ENCODE measurements at places on chromosomes 13 and 19.

GRCh38 chr19:39382991-39383828 is 7.7 kb downstream of the PAF1 start:
- no peak overlapping the region for H3K4me3 ChIP-seq
- no peak for DNase-seq
- H3K36me3 ChIP-seq = peaks cover 90% of the 10 kb centered on the region
- H3K27ac ChIP-seq = no peak overlapping the region
- H3K4me1 ChIP-seq = no peaks in the 10 kb centered on the region
- H3K27me3 ChIP-seq = no peaks in the 10 kb centered on the region

GRCh38 chr13:46313024-46313423 is 74.0 kb downstream of the RUBCNL start:
- no peaks in the 10 kb centered on the region for H3K27me3 ChIP-seq
- no peak overlapping the region for H3K27ac ChIP-seq
- DNase-seq = no peak
- H3K4me1 ChIP-seq = no peaks in the 10 kb centered on the region
- H3K4me3 ChIP-seq = no peak overlapping the region
- H3K36me3 ChIP-seq = no peaks in the 10 kb centered on the region

- no peaks in the 10 kb centered on the region for H3K27me3 ChIP-seq
- peaks cover 16% of the 10 kb centered on the region for H3K36me3 ChIP-seq
- no peak overlapping the region for H3K27ac ChIP-seq
- DNase-seq = no peak
- no peaks in the 10 kb centered on the region for H3K4me1 ChIP-seq
Measured at GRCh38 chr19:45307361-45307760, 15.3 kb downstream of the CKM start.

DNA sequence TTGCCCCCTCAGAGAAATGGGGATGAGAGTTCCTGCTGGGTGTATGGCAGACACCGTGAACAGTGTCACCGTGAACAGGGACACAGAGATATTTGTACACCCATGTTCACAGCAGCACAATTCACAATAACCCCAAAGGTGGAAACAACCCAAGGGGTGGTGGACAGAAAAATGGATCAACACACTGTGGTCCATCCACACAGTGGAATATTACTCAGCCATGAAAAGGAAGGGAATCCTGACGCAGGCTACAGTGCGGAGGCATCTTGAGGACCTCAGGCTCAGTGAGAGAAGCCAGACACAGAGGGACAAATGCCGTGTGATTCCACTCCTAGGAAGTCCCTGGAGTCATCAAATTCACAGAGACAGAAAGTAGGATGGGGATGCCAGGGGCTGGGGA is 7.6 kb upstream of the CELF5 start:
- H3K36me3 ChIP-seq = peaks cover 10% of the 10 kb centered on the region
- no peaks in the 10 kb centered on the region for H3K27me3 ChIP-seq
- no peaks in the 10 kb centered on the region for H3K4me1 ChIP-seq
- no peak for DNase-seq
- H3K4me3 ChIP-seq = no peak overlapping the region

DNA sequence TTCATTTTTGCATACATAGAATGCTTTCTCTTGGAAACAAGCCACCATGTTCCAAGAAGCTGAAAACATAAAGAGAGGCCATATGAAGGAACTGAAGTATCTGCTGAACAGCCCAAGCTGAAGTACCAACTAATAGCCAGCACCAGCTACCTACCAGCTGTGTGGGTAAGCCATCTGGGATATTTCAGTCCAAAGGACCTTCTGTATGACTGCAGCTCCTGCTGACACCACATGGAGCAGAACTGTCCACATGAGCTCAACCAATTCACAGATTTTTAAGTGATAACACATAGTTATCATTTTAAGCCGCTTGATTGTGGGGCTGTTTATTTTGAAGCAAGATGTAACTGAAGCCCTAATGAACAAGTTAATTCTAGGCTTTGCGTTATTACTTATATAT is 621.1 kb upstream of the KLHL1 start:
- H3K4me1 ChIP-seq = no peaks in the 10 kb centered on the region
- no peak overlapping the region for H3K27ac ChIP-seq
- no peaks in the 10 kb centered on the region for H3K27me3 ChIP-seq
- H3K4me3 ChIP-seq = no peak overlapping the region
- no peaks in the 10 kb centered on the region for H3K36me3 ChIP-seq

DNA sequence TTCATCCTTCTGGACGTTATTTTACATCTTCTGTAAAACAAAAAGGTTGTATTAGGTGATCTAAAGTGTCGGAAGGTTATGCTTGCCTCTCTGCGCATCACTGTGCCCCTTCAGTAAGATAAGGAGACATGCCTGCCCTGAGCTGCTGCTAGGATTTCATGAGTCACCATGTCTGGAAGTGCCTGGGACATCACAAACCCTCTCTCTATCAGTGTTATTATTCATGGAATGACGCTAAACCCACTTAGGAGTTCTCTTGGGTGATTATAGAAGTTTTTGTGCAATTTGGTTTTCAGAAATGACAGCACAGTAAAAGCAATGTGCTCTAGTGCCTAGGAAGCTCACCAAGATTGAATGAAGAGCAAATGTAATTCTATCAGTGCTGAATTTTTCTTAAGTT is 617.7 kb downstream of the DCT start:
- no peak overlapping the region for H3K27ac ChIP-seq
- no peaks in the 10 kb centered on the region for H3K4me1 ChIP-seq
- no peak overlapping the region for H3K4me3 ChIP-seq
- no peaks in the 10 kb centered on the region for H3K36me3 ChIP-seq

DNA sequence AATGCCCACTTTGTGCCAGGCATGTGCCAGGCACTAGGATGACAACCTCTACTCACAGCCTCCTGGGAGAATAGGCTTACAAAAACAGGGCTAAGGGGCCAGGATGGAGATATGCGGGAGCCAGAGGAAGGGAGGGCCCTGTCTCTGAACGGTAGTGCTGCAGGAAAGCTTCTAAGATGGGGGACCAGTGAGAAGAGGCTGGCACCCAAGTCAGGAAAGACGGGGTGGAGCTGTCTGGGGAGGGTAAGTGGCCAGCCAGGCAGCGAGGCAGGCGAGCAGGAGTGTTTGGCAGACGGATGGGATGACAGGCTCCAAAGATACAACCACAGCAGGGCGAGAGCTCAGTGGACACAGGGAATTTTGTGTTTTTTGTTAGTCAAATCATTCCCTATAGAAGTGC is 44.7 kb upstream of the GPI start:
- no peak overlapping the region for H3K4me3 ChIP-seq
- no peaks in the 10 kb centered on the region for H3K4me1 ChIP-seq
- peaks cover 39% of the 10 kb centered on the region for H3K36me3 ChIP-seq
- DNase-seq = no peak
- peak overlapping the region; percentile 3 for H3K27ac ChIP-seq
- no peaks in the 10 kb centered on the region for H3K27me3 ChIP-seq

DNA sequence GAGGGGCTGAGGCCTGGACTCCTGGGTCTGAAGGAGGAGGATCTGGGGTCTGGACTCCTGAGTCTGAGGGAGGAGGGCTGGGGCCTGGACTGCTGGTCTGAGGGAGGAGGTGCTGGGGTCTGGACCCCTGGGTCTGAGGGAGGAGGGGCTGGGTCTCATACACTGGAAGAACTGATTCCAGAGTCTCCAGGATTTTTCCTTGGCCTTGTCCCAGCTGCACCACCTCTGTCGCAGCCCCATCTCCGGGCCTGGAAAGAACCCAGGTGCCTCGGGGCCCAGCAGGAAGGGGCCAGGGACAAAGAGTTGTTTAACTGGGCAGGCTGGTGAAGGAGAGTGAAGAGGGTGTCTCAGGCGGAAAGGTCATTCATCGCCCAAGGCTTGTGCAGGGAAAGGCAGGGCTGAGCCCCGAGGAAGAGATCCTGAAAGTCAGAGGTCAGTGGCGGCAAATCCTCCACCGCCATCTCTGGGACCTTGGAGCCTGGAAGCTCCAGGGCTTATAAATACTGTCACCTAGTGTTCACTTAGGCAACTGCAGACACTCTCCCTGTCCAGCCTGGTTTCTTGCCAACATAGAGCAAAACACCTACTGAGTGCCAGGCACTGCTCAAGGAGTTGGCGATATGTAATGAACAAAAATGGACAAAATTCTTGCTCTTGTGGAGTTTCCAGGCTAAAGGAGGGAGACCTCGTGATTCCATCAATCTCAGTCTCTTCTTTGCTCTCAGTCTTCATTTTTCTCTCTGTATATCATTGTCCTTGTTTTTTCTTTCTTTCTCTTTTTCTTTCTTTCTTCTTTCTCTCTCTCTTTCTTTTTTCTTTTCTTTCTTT is 4.4 kb upstream of the KCNN4 start:
- peak; percentile 36 for DNase-seq
- H3K4me1 ChIP-seq = peaks cover 9% of the 10 kb centered on the region
- H3K4me3 ChIP-seq = no peak overlapping the region
- H3K36me3 ChIP-seq = no peaks in the 10 kb centered on the region
- H3K27me3 ChIP-seq = no peaks in the 10 kb centered on the region

GRCh38 chr13:24619282-24619681 is 60.9 kb upstream of the ATP12A start:
- DNase-seq = no peak
- H3K27me3 ChIP-seq = no peaks in the 10 kb centered on the region
- no peaks in the 10 kb centered on the region for H3K36me3 ChIP-seq
- H3K4me1 ChIP-seq = no peaks in the 10 kb centered on the region
- H3K4me3 ChIP-seq = no peak overlapping the region
- H3K27ac ChIP-seq = no peak overlapping the region

DNA sequence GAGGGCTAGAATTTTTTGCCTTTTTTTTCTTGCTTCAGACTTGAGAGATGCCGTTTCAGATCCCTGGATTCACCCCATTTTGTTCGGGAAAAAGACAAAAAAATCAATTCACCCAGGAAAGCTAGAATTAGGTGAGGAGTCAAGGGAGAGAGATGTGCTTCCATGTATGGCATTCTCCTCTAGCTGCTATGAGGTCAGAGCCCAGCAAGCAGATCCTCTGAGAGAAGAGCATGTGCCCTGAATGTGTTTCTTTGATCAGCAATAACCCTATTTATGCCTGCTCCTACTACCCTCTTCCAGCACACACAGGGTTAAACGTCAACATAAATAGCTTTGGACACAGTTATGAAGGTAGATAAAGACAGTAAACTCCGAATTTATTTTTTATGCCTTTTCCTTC is 53.6 kb downstream of the NDFIP2 start:
- DNase-seq = no peak
- no peaks in the 10 kb centered on the region for H3K4me1 ChIP-seq
- no peaks in the 10 kb centered on the region for H3K36me3 ChIP-seq
- H3K27ac ChIP-seq = no peak overlapping the region
- no peaks in the 10 kb centered on the region for H3K27me3 ChIP-seq

DNA sequence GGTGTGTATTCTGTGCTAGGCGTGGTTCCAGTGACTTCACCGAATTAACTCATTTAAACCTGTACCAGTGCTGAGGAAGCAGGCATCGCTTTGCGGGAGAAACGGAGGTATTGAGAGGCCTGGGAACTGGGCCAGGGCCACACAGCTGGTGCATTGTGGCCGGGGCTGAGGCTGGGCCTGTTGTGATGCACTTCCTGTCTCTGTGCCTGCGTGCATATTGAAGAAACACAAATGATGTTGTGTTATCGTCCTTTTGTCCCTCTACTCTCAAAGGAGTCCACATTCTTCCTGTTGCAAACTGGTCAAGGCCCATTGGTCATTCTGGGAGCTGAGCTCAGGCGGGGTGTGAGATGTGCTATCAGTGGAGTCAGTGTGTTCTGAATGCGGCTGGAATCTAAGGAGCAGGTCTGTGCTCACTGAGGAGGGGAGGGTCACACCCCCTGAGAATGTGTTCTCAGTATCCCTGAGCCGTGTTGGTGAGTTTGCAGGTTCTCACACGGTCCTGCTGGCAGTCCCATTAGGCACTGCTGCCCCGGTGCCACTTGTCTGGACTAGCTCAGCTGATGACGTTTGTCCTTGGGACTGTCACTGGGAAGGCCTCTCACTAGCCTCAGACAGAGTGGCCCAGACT is 62.1 kb downstream of the ARHGEF7 start:
- H3K4me1 ChIP-seq = peaks cover 39% of the 10 kb centered on the region
- no peak overlapping the region for H3K4me3 ChIP-seq
- peaks cover 12% of the 10 kb centered on the region for H3K36me3 ChIP-seq
- H3K27me3 ChIP-seq = no peaks in the 10 kb centered on the region
- DNase-seq = no peak

DNA sequence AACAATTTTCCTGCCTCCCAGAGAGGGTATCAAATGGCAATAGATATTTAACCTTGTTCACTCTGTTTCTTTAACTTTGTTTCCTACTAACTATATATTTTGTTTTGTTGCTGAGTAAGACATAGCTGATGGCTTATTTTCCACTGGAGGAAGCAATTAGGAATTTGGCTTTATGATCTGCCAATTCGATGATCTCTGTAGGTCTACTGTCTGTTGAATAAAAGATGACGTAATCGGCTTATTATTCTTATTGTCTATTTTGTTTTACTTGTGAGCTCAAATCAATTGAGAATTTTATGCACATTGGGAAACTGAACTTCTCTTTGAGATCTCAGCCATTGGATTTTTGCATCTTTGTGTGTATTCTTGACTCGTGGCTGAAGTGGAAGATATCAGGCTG is 862.6 kb downstream of the EFNB2 start:
- H3K36me3 ChIP-seq = no peaks in the 10 kb centered on the region
- no peak for DNase-seq
- no peak overlapping the region for H3K4me3 ChIP-seq
- no peaks in the 10 kb centered on the region for H3K27me3 ChIP-seq

DNA sequence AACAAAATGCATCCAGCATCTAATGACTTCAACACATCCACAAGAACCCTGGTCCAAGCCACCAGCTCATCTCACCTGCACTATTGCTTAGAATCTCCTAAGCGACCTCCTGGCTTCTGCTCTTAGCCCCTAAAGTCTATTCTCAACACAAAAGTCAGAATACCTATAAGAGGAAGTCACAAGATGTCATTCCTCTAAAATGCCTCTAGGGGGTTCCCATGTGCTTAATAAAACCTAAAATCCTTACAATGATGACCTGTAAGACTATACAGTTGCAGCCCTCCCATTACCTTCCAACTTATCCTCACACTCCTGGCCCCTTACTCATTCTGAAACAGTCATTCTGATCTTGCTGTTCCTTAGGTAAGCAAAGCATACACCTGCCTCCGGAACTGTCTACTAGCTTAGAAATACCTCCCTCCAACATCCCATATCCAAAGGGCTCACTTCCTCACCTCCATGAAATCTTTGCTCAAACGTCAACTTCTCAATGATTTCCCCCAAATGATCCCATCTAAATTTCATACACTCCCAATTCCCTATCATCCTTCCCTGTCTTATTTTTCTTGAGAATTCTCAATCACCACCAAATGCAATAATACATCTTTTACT is 10.0 kb downstream of the ATP7B start:
- DNase-seq = no peak
- peaks cover 2% of the 10 kb centered on the region for H3K36me3 ChIP-seq
- no peak overlapping the region for H3K27ac ChIP-seq
- H3K4me1 ChIP-seq = peaks cover 17% of the 10 kb centered on the region
- H3K27me3 ChIP-seq = no peaks in the 10 kb centered on the region

- no peak overlapping the region for H3K4me3 ChIP-seq
- peak; percentile 17 for DNase-seq
- no peaks in the 10 kb centered on the region for H3K36me3 ChIP-seq
- H3K27me3 ChIP-seq = no peaks in the 10 kb centered on the region
Measured at GRCh38 chr13:31965361-31966066, 66.1 kb upstream of the FRY start.

GRCh38 chr19:3509566-3509989 is 3.5 kb downstream of the FZR1 start:
- H3K27me3 ChIP-seq = no peaks in the 10 kb centered on the region
- peaks cover 68% of the 10 kb centered on the region for H3K36me3 ChIP-seq
- no peak overlapping the region for H3K4me3 ChIP-seq
- H3K27ac ChIP-seq = no peak overlapping the region
- no peak for DNase-seq
- peaks cover 71% of the 10 kb centered on the region for H3K4me1 ChIP-seq

- H3K4me1 ChIP-seq = peaks cover 14% of the 10 kb centered on the region
- DNase-seq = no peak
- H3K27me3 ChIP-seq = no peaks in the 10 kb centered on the region
- H3K36me3 ChIP-seq = no peaks in the 10 kb centered on the region
- no peak overlapping the region for H3K4me3 ChIP-seq
Measured at GRCh38 chr13:95267662-95268342, 33.4 kb downstream of the ABCC4 start.

Measured in spinal cord (tissue), 10 donors.